Suppressor macrophage treated with lipopolysaccharide for 4 hours (primary cell): ENCODE measurements at places on chromosomes 6 and 20.
A peak's percentile ranks its signal among the peaks of the same experiment; 100 is the strongest.

- no peak for DNase-seq
These were observed 31.0 kb downstream of the CDK5RAP1 start for GRCh38 chr20:33370291-33370690.

- DNase-seq: no peak
These were observed 246.9 kb upstream of the PRDM1 start for GRCh38 chr6:105839266-105839665.

DNA sequence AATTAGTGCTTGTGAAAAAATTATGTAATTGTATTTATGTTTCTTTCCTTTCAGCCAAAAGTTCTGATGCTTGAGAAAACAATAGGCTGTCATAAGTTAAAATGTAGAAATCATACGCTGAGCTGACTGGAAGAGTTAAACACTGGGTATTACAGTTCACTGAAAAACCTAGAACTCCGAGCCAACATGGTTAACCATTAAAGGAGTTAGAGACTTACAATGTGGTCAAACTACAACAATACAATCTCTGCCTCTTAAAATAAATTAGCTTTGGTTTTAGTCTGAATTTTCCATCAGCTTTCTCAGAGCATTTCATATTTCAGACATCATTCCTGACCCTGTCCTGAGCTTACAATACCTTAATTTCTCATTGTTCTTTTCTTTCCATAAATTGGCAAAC, 91.0 kb downstream of the COL12A1 start:
- no peak for DNase-seq

- no peak for DNase-seq
These were observed 37.8 kb downstream of the FAM184A start for GRCh38 chr6:119040636-119041035.

DNA sequence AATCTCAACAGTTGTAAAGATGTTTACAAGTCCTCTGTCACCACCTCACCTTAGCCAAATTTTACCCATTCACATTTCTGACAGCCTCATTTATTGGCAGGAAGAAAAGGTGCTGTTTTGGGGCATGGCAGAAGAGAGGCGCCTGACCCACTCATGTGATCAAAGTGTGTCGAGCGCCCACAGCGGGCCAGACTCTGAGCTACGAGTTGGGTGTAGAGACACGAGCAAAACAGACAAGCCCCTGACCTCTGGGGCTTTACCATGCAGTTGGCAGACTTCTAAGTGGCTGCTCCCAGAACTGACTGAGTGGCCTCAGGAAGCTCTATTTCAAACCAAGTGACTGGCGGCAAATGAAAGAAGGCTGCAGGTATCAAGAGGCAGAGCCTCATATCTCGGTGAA, 167.0 kb downstream of the SOBP start:
- no peak for DNase-seq

DNA sequence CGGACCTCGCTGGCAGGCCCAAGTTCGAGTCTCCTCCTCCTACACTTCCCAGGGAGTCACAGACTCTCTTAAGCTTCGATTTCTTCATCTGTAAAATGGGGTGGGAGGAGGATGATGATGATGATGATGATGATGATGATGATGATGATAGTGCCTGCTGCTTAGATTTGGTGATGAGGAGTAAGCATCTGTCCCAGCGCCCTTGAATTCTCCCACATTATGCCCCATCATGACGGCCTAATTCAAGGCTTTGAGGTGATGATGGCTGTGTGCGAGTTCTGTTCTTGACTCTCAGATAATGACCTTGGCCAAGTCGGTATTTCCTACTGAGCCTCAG, 487 bp upstream of the KIAA1755 start:
- DNase-seq: no peak

- no peak for DNase-seq
These were observed 5.3 kb downstream of the DDRGK1 start for GRCh38 chr20:3199206-3199605.

GRCh38 chr6:14550822-14551221, 433.2 kb downstream of the CD83 start:
- DNase-seq: peak; percentile 25

DNA sequence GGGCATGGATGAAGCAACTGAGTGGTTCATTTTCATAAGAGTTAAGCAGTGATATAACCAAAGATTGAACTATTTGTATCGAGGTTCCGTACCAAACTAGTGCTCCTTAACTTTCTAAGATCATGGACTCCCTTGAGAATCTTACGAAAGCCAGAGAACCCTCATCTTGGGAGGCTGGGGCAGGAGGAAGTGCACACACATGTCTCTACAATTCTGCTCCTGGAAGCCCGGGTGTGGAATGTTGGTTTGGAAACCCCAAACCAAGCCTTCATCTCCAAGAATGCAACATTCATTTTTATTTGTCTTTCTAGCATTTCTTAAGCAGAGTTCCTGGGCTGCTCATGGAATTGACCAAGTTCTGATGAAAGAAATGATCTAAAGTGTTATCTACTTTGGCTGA, 250.5 kb upstream of the PRND start:
- no peak for DNase-seq

DNA sequence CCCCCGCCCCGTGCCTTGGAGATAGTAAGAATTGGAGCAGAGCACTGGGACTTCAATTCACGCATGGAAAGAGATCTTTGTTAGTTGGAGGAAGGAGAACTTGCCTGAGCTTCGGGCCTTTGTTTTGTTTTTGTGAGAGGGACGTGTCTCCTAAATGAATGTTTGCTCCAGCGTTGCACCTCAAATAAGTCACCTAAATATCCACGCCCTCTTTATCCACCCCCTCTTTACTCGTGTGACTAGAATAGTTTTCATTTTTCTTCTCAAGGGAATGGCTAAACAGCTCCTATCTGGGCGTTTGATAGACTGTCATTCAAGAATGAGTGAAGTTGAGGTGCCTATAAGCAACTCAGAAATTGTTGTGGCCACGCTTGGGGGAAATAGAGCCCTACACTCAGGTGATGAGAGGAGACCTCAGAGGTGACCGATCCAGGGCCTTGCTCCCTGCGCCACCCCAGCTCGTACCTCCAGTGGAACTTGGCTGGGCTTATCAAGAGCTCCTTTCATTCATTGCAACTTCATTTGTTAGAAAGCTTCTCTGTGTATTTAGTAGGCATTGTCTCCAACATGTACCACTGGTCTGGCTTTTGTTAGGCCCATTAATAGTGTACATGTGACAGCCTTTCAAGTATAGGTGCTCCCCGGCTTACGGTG, 861 bp downstream of the PCMTD2 start:
- peak; percentile 10 for DNase-seq

- no peak for DNase-seq
These were observed 33.7 kb upstream of the SIRPA start for GRCh38 chr20:1861347-1861976.

- DNase-seq: peak; percentile 38
These were observed 508 bp downstream of the NOP56 start for GRCh38 chr20:2652724-2653555.

GRCh38 chr6:158471339-158471738, 88.6 kb upstream of the TMEM181 start:
- peak; percentile 64 for DNase-seq

DNA sequence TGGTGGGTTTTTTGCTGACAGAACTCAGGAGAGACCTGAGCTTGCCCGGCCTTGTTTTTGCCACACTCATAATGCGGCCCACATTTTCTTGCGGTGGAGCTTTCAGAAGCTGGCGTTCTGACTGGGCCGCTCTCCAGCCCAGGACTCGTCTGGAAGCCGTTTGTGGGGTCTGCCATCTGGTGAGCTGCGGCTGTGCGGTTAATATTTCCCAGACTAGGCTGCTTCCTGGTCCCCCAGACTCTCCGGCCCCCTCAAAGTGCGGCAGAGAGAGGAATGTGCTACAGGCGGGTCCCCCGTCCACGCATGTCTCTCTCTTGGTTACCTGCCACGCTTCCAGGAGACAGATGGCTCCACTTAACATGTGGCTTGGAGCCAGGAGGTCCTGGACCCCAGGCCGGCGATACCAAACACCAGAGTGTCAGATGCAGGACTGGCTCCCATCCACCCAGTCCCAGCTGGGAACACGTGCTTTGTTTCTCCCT, 128.9 kb upstream of the PMEPA1 start:
- DNase-seq: no peak

- DNase-seq: peak; percentile 21
These were observed 64.9 kb downstream of the SYCP2L start for GRCh38 chr6:10951675-10952282.

DNA sequence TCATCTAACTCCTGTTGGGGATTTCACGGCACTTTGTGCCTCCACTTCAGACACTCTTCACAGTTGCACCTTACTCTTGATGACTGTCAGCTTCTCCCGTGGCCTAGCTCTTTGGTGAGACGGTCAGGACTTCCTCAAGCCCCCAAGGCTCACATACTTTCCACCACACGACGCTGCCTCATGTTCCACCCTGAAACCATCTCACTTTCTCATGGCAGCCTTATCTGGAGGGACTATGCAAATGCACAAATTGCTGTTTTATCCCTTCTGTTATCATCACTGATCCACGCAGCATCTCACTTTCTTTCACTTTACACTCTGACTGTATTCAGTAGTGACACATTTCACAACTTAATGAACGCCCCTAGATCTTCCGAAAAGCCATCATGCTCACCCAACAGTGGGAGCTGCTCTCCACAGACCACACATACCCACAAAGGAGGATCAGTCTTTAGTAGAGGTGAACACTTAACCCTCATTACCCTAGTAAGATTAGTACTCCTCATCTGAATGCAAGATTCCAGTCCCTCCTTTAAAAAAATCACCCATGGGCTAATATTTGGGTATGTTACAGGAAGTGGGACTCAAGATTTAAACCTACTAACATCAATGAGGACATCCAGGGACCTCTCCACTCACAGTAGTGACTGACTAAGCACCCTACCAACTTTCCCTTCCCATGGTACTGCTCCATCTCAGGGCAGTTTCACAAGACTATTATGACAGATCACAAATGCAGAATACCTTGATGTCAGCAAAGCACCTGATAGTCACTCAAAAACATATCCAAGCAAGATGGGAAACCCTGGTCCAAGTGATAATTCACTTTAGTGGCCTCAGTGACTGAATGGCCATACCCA, 35.4 kb downstream of the FYN start:
- no peak for DNase-seq

- DNase-seq: no peak
These were observed 87.4 kb downstream of the MRPL14 start for GRCh38 chr6:44039839-44040350.

GRCh38 chr6:143288923-143289322, 161.6 kb downstream of the ADAT2 start:
- DNase-seq: no peak

- no peak for DNase-seq
These were observed 707 bp downstream of the MAN1A1 start for GRCh38 chr6:119348748-119349360.

DNA sequence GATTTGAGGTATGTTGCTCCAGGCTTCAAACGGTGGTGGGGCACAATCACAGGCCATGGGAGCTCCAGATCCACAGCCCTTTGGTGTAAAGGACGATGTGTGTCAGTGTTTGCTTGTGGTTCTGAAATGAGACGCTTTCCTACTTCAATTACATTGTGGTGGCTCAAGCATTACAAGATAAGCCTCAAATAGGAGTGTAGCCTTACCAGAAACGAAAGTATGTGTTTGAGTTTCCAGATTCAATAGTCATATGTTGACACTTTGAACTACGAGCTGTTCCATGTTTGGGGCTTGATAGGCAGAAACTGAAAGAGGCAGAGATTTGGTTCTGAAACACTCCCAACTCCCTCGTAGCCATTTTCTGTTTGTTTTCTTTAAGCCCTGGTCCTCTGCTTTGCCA, 187.1 kb downstream of the MYLK4 start:
- DNase-seq: peak; percentile 16

- DNase-seq: no peak
These were observed 53.9 kb downstream of the AFG1L start for GRCh38 chr6:108348655-108349349.
